ENCODE measurements at places on chromosomes 1 and 21. TPM values are rescaled to one million over a fixed set of nuclear protein-coding genes. Genes with fewer than 3 reads are reported as not detected.

Gene ADAMTSL4
- total RNA-seq: 0.12 TPM

Gene CHAF1B
- total RNA-seq: 10.0 TPM

Gene METTL13
- total RNA-seq: 17.5 TPM

Gene AVPR1B
- not detected for total RNA-seq

Gene PCNX2
- total RNA-seq: 42.3 TPM

Gene SEC16B
- not detected for total RNA-seq

Gene RC3H1
- 54.7 TPM for total RNA-seq

Gene FCN3
- total RNA-seq: not detected

Gene PLA2G5
- not detected for total RNA-seq

Gene ADGRL2
- not detected for total RNA-seq

Gene SOX13
- 0.47 TPM for total RNA-seq

Gene SH2D1B
- total RNA-seq: not detected

Gene RGSL1
- not detected for total RNA-seq

Gene FNDC5
- not detected for total RNA-seq

Gene STIL
- 5.1 TPM for total RNA-seq

Gene E2F2
- 13.8 TPM for total RNA-seq

Gene KPRP
- not detected for total RNA-seq

Gene HCRTR1
- not detected for total RNA-seq

Gene VPS72
- total RNA-seq: 41.8 TPM

Gene SPRR3
- not detected for total RNA-seq

Gene RGS5
- total RNA-seq: 2.5 TPM
